ENCODE measurements at places on chromosomes 3 and 15.

DNA sequence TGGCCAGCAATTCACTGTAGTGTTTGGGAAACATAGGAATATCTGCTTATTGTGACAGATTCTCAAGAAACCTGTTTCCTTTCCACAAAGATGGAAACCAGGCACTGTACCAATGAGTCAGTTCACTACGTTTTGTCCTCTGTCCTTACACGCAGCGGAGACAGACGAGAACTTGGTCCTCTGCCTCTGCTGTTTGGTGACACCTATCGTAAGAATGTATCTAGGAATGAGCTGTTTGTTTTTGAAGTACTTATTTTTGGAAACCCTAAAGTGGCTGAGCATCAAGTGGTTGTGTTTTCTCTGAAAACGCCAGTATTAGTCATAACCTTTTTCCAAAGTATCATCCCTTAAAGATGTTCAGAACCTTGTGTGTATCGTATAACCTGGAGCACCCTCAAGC, 93.0 kb downstream of the PGPEP1L start:
- DNase-seq = no peak

DNA sequence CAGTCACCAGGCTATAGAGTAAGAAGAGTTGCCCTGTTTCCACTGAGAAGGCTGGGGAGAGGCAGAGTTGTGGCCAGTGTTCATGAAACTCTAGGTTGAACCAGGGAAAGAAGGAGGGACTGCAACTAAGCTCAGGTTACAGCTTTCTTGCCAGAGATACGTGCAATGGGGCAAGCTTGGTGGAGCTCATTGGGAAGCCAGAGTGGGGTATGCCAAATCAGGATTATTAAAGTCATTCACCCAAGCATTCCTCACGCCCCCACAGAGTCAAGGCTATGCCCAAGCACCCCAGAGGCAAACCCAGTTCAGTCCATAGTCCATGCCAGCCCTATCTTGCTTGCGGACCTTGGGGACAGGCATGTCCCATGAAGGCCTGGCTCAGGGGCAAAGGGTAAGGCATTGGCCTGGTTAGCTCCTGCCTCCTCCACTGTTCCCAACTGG, 17.6 kb downstream of the SLC6A20 start:
- DNase-seq = peak; percentile 23

DNA sequence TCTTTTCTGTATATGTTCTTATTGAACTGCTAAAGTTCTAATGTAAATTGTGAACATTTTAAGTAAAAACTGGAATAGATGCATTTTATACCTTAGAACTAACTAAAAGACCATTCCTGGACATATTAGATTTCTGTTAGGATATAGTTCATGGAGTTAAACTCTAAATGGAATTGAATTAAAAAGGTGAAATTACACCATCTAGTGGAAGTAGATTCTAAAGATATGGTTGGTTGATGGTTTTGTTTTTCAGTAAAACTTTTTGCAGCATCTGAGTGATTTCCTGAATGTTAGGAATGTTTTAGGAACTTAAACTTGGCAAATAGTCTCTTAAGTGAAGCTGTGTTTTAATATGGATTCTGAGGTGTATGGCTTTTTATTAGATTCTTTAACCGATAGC, 96.8 kb downstream of the SLMAP start:
- DNase-seq = no peak

DNA sequence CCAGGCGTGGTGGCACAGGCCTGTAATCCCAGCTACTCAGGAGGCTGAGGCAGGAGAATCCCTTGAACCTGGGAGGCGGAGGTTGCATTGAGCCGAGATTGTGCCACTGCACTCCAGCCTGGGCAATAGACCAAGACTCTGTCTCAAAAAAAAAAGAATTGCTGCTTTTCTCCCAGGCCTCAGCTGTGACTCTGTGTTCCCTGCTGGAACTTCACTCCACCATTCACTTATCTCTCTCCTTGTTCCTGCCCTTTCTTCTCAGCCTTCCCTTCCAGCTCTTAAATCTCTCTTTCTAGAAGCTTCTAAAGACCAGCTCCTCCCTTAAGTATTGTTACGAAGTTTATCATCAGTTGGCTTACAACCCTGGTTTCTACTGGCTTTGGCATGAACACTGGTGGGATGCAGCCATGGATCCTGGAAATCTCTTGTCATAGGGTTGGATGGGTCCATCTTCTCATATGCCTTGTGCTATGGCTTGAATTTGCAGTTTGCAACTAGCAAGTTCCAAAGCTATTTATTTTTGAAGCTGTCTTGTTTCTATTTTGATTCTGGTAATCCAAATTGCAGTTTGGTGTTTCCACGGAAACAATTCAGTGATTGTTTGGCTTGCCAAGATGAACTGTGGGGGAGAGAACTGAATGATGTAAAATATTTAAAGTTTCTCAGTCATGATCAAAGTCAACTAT, 10.5 kb downstream of the C3orf62 start:
- no peak for DNase-seq

DNA sequence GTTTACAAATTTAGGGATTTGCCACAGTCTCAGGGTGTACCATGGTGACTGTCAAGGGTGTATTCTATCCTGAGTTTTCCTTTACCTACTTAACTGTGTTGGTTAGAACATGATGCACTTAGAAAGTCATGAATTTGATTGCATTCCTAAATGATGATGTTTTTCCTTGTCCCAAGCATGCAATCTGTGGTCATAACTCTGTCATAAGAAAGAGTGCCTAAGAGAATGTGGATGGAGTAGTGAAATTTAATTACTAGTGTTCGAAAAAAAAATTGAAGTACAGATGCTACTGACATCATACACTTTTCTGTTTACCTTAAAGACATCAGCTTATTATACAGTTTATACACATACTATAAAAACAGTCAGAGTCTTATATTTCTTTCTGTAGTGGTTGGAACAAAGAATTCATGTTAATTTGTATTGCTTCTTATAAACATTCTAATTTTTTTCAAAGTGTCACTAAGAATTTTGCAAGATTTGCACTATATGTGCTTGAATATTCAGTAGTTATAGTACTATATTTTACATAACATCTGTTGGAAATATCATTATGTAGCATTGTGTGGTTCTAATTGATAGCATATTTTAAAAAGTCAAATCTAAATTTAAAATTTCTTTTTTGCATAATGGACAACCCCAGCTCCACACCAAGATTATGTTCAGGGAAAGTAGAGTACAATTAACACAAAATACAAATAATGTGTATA, 231.3 kb upstream of the KCNMB2 start:
- DNase-seq = no peak

- no peak for DNase-seq
Observed at GRCh38 chr3:162368417-162368816, 871.8 kb downstream of the OTOL1 start.

GRCh38 chr3:53646723-53647122, 152.3 kb downstream of the CACNA1D start:
- no peak for DNase-seq

DNA sequence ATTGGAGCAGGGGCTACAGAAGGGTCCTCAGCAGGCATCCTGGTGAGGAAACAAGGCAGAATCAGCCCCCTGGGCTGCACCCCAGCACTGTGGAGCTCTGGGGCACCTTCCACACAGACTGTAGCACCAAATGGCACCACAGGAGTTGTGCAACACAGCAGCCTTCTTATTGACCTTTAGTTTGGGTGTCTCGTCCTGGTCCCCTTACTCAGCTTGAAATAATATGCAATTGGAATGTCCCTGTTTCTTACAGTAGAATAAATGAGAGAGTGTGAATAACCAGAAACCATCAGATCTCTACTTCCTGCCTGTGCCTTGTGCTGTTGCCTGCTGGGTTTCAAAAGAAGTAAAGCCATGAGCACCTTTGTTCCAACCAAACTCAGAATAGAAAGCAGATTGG, 44.5 kb downstream of the RPLP1 start:
- no peak for DNase-seq

Data from activated CD8-positive, alpha-beta memory T cell treated with anti-CD3 and anti-CD28 coated beads, Interleukin-2, amount 50 U/mL, for 48 hours (primary cell).